ENCODE measurements at places on chromosomes 7 and 10.

DNA sequence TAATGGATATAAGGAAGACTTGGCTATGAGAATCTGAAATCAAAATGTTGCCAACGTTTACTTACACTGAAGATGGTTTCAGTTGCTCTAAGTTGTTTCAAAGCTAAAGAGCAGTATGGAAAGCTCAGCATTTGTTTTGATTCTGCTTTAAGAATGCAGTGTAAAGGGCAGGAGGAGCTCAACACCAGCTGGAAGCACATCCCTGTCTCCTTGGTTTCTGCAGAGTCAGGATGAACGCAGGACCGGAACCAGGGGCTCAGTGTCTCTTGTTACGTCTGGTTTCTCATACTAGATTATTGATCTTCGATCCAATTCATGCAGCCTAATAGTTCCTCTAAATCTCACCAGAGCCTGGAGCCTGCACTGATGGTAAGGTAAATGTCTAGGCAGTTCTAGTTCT is 24.1 kb downstream of the ZRANB1 start:
- no peak for DNase-seq

DNA sequence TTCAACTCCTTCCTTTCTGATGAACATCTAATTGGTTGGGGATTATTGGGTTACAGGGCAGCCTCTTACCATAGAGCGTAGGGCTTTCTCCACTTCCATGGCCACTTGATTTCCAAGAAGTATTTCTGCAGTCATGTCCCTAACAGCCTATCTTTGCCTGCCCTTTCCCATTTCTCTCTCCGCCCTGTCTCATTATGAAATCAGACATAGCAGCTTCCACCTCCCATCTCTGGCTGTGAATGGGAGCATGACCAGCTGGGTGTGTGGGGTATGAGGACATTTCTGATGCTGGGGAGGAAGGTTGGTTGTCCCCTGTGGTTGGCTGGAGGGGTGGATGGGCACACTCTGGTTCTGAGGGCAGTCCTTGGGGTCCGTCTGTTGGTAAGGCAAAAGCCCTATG is 41.2 kb downstream of the ADCYAP1R1 start:
- DNase-seq: no peak

- no peak for DNase-seq
These were observed 25.4 kb upstream of the LRGUK start for GRCh38 chr7:134101716-134102115.

GRCh38 chr7:70487428-70487827 is 644.5 kb upstream of the GALNT17 start:
- no peak for DNase-seq

DNA sequence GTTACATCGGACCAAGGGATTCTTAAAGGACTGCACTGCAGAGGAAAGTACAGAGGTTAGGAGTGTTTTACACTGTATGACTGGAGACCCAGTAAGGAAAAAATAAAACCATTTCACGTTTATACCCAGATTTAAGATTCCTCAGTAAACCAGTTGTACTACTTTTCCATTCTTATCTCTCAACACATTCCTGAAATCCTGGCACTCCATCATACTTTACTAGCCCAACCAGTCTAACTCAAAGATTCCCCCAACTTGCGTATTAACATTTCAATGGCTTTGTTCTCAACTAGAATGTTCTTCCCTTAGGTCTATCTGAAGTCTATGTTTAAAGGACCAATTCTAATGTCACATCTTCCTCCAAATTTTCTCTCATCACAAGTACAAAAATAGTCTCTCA is 8.0 kb downstream of the CCDC186 start:
- DNase-seq: no peak

- DNase-seq: no peak
These were observed 3.3 kb downstream of the EGR2 start for GRCh38 chr10:62812672-62813439.

GRCh38 chr10:69338547-69339450 is 60.5 kb downstream of the HK1 start:
- DNase-seq: no peak
